ENCODE measurements at places on chromosomes 1 and 21. TPM values are rescaled to one million over a fixed set of nuclear protein-coding genes. Genes with fewer than 3 reads are reported as not detected.

Gene BTBD19
- 3.5 TPM for total RNA-seq

Gene SYCP1
- total RNA-seq, result not detected

Gene MROH7
- total RNA-seq, result 2.4 TPM

Gene HSPB7
- total RNA-seq, result 3.0 TPM

Gene TRIM67
- total RNA-seq, result 0.10 TPM

Gene NEK2
- 8.9 TPM for total RNA-seq

Gene DISC1
- total RNA-seq, result 13.9 TPM

Gene IL24
- total RNA-seq, result not detected

Gene PARK7
- 146 TPM for total RNA-seq

Gene CXADR
- 44.4 TPM for total RNA-seq

Gene TNNT2
- 9.7 TPM for total RNA-seq

Gene SPRR2E
- total RNA-seq, result 16.7 TPM

Gene EVI5
- total RNA-seq, result 67.5 TPM

Gene USH2A
- total RNA-seq, result under 0.01 TPM

Gene CASQ1
- total RNA-seq, result 109 TPM

Gene FAM151A
- total RNA-seq, result not detected

Gene CLCC1
- 21.7 TPM for total RNA-seq

Gene AMPD1
- total RNA-seq, result 8.2 TPM

Gene SCMH1
- total RNA-seq, result 29.3 TPM

Measured in skin of body (tissue), 3 donors.